AG04450 (cell line): ENCODE measurements at places on chromosomes 4 and X.
A peak's percentile ranks its signal among the peaks of the same experiment; 100 is the strongest.

DNA sequence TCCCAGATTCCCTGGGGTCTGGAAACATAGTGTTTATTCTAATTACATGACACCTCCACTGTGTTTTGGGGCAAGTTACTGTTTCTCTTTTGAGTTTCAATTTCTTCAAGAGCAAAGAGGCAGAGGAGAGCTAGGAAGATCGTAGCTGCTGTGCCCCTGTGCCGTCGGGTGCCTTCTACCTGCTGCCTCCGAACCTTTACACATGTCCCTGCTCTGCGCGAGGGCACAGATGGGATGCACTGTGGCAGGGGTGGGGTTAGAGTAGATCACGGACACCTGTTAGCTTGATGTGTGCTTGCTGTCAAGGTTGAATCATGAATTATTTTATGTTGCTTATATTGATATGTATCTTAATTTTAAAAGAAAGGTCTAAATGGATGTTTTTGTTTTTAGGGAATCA is 71.1 kb upstream of the MSANTD1 start:
- DNase-seq = no peak

DNA sequence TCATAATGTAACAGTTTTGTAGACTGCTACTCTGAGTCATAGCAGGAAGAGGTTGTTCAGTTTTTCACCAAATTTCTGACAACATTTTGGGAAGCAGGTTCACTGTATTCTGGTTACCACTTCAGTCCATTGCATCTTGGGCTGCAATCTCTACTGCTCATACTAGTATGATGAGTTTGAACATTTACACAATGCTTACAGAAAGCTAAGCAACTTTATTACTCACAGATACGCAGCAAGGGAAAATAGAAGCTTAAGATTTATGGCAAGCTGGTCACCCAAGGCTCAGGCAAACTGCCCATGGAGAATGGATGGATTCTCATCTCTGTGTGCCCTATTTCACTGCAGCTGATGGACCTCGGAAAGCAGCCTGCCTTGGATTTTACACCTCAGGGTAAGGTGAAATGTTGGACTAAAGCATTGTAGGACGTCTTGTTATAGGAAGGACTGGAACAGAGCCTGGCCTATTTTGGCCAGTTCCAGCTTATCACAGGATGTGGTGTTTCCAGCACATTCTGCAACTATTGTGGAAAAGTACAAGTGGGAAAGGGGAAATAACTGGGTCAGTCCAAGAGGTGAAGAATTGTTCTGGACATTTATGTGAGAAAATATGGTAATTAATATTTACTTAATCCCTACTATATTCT is 887.1 kb upstream of the AGA start:
- DNase-seq = no peak

- no peak for DNase-seq
Observed at GRCh38 chr4:144705601-144706590, 59.9 kb downstream of the HHIP start.

DNA sequence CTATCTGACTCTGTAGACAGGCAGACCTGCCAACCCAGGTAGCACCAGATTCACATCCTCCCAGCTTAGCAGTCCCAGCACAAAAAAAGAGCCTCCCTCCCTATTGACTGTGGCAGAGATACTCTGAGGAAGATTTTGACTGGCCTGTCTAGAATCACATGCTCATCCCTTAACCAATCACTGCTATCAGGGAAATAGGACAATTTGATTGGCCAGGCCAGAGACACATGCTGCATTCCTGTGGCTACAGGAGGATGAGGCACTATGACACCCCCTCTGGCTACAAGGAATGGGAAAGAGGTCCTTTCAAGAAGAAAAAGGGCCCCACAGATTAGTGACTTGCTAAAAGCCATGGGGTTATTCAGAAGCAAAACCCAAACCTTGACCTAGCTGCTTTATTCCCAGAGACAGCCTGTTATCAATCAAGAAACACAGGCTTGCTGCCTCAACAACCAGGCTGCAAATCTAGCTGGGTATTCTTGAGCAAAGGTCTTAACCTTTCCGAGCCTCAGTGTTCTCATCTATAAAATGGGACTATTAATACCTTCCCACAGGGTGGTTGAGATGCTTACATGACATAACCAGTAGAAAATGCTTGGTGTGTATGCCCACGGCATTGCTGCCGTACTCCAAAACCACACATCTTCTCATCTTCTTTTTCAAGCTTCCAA is 147.6 kb downstream of the BCOR start:
- DNase-seq = no peak

- DNase-seq = no peak
Observed at GRCh38 chr4:96347582-96347981, 507.7 kb downstream of the PDHA2 start.

DNA sequence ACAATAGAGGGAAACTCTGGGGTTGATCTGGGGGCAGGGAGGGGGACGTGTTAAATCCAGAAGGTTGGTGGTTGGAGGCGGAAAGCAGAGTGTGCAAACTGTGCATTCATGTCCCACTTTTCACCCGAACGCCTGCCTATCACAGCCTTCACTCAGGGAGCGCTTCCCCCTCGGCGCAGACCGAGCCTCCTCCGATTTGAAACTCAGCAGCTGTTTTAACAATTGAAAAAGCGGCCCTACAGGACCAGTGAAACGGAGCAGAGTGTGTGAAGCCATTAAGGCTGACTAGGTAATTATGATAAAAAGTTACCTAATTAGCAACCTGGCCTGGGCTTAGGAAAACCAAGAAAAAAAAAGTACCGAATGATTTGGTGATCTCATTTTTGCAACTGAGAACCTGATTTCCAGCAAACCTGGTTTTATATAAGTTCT is 685 bp upstream of the NDNF start:
- DNase-seq = no peak

DNA sequence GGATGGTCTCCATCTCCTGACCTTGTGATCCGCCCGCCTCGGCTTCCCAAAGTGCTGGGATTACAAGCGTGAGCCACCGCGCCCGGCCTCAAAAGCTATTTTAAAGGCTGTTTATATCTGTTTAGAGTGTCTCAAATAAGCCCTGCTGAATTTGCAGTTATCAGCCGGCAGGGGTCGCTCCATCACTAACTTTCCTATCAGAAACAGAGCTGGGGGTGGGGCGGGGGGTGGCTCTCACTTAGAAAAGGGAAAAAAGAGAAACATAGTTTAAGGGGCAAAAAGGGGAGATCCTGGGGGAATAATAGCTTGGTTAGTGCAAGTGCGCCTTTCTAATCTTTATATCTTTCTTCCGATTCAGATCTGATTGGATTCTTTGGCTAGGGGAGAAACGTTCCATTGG is 450.7 kb downstream of the UBE2NL start:
- no peak for DNase-seq

DNA sequence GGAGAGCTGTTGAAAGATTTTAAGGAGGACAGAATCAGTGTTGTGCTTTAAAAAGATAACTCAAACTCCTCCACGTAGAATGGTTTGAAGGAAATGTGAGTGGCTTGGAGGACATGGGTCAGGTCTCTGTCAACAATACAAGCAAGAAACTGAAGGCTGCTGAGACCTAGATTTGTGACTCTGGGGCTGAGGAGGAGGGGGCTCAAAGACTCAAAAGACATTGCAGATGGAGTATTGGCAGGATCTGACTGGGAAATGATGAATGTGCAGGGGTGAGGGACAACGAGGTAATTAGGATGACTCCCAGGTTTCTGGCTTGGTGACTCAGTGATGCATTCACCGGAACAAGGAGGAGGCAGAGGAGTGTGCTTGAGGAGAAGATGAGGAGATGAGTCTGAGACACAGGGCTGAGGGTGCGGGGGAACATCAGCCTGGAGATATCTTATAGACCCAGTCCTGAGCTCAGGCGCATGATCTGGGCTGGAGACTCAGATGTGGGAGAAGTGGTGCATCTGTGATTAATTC is 3.3 kb upstream of the RPS4X start:
- no peak for DNase-seq

- no peak for DNase-seq
Observed at GRCh38 chr4:47715716-47716416, 122.0 kb downstream of the CORIN start.

GRCh38 chr4:169124661-169125060 is 114.6 kb upstream of the CBR4 start:
- DNase-seq = no peak

DNA sequence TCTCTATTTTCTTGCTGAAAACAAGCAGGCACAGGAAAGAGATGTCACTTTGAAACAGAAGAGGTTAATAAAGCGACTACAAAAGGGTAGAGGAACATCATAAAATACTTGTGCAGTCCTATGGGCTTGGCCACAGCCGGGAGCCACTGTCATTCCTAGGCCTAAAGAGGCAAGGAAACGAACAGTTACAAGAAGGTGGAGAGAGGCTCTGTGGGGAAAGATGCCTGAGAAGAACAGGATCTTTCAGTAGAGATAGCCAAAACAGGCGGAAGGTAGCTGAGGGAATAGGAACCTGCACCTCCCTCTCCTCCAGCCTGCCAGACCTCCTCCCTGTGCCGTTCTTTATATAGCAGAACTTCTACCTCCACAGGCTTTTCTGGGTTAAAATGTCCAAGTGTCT is 57.4 kb upstream of the ARSJ start:
- DNase-seq = no peak

DNA sequence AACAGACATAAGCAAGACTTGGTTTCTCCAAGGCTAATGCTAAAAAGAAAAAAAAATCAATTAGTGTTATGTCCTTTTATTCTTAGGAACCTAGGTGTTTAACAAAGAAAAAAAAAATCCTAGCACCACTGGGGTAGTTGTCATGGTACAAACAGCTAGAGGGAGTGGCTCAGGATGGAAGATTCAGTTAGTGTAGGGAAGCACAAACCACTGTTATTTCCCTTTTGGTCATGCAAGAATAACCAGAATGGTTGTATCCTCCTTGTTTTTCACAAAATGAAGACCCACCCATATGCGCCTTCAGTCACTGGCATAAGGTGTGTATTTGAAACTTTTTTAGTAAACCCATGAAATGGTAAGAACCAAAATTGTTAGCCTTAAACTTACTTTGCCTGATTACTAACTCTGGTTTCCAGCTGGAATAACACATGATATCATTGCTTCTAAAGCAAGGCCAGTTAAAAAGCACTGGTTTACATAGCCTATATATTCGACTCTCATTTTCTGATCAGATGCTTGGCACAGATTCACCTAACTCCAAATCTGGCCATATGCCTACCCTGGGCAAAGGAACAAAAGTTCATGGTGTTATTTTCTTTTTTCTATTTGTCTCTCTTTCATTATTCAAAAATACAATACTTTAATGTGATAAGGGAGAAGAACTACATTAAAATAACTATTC is 132.6 kb downstream of the SCFD2 start:
- DNase-seq = peak; percentile 6

GRCh38 chr4:94978904-94979303 is 221.1 kb downstream of the BMPR1B start:
- no peak for DNase-seq

DNA sequence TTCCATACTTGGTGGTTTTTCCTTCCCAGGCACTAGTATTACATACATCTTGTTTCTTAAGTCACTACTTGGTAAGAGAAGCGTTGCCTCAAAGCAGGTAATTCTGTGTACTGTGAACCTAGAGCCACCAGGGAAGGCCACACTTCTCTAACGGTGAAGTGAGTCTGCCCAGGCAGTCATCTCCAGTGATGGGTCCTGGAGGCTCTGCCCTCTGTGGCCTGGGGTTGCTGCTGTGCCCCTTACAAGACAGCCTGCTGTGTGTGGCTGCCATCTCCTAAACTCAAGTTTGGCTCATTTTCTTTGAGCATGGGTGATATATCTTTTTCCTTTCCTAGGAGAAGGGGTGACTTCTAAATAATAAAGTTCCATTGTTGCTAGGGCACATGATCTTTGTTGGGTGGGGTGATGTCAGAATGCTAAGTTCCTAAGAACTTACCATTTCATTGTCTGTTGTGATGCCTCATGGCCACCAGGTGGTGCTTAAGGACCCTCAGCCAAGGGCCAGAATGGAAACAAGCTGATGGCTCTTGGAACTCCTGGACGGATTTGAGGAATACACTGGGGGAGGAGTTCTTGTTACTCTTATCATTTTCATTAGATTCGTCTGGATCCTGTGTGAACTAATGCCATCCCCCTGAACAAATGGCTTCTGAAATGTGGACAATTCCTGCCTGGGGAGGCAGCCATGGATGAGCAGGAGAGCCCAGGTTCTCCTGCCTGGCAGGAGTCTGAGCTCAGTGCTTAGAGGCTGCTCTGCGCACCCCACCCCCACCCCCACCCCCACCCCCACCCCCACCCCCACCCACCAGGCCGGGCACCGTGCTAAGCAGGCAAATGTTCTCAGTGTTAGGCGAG is 41.1 kb upstream of the WDR1 start:
- peak; percentile 66 for DNase-seq

DNA sequence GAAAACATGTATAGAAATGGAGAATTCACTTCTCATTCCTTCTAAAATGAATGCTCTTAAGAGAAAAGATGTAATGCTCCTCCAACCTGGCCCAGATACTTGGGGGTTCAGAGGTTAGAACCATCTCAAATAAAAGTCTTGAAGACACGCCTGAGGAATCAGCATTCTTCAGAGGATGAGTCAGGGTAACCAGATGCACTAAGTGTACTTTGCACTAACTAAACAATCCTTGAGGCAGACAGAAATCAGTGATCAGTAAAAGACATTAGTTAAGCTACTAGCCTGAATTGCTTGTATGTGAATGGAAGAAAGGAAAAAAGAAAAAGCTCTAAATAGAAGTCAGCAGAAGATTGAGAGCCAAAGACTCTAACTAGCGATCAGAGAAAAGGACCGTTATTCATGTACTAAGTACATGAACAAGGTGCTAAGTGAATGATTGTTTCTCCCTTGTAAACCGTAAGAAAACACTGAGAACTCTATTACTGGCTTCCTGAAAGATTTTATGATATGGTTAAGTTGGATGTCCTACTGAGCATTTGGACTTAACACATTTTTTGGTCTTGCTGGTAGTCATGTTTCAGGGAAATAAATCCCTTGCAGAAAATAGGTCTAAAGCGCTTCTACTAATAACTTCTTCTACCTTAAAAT is 738.3 kb downstream of the STPG2 start:
- DNase-seq = no peak

DNA sequence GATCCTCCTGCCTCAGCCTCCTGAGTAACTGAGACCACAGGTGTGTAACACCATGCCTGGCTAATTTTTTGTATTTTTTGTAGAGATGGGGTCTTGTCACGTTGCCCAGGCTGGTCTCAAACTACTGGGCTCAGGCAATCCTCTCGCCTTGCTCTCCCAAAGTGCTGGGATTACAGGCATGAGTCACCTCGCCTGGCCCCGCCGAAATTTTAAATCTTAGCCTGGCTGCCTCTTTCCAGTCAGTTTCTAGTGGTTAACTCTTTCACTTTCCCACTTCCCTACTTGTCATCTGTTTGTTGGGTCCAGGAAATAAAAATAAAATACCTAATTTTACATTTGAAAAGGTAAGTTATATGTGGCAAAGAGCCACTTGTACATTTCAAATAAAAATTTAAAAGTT is 62.4 kb downstream of the TMEM165 start:
- DNase-seq = no peak

DNA sequence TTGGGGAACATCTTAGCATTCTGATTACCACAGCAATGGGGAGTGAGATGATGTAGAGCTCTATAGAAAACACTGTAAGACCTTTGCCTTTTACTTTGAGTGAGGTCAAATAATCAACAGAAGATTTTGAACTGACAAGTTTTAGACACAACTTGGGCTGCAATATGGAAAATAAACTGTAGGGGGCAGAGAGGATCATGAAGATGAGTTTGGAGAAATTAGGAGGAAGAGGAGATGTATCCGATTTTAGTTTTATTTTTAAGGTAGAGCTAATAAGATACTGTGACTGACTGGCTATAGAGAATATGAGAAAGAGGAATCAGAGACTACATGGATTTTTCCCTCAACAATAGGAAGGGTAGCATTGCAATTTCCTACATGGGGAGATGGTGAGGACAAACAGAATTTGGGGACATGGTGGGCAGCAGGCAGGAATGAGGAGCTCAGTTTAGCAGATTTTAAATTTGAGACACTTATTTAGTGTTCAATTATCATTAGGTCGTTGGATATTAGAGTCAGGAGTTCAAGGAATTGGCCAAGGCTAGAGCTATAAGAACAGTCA is 563.1 kb downstream of the INPP4B start:
- no peak for DNase-seq
